B cell (primary cell): ENCODE measurements at places on chromosomes 16 and 17. TPM values are rescaled to one million over a fixed set of nuclear protein-coding genes. Genes with fewer than 3 reads are reported as not detected.

- H3K27me3 ChIP-seq = no peaks in the 10 kb centered on the region
- H3K36me3 ChIP-seq = no peaks in the 10 kb centered on the region
- no peak overlapping the region for H3K27ac ChIP-seq
- DNase-seq = no peak
- H3K4me1 ChIP-seq = no peaks in the 10 kb centered on the region
These were observed 1572.3 kb downstream of the CDH8 start for GRCh38 chr16:60463986-60464385.

GRCh38 chr16:72991644-72992043 lies 56.3 kb downstream of the ZFHX3 start:
- H3K4me3 ChIP-seq = no peak overlapping the region
- H3K27ac ChIP-seq = no peak overlapping the region
- no peak for DNase-seq
- H3K27me3 ChIP-seq = no peaks in the 10 kb centered on the region
- H3K36me3 ChIP-seq = no peaks in the 10 kb centered on the region

The CLDN7 gene
- 5.8 and 10.8 TPM in 2 replicates for polyA plus RNA-seq

DNA sequence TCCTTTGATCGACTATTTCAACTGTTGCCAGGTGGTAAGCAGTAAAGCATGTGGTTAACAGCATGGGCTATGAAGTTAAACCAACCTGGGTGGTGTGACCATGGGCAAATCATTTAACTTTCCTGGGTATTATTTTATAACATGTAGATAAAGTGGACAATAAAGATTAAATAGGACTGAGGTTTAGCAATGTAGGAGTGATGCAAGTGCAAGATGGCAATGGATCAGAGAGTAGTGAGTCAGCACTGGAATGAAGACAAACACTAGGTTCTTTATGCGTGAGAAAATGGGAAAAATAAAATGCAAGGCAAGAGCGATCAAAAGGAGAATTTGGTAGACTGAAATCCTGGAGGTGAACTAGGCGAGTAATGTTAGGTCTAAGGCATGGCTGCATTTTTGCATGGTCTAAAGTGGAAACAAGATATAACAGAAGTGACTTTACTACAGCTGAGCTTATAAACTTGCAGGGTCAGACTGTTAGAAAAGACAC lies 222.4 kb upstream of the AXIN2 start:
- H3K4me3 ChIP-seq = no peak overlapping the region
- H3K27me3 ChIP-seq = no peaks in the 10 kb centered on the region
- H3K4me1 ChIP-seq = no peaks in the 10 kb centered on the region
- H3K27ac ChIP-seq = no peak overlapping the region
- no peaks in the 10 kb centered on the region for H3K36me3 ChIP-seq
- no peak for DNase-seq

DNA sequence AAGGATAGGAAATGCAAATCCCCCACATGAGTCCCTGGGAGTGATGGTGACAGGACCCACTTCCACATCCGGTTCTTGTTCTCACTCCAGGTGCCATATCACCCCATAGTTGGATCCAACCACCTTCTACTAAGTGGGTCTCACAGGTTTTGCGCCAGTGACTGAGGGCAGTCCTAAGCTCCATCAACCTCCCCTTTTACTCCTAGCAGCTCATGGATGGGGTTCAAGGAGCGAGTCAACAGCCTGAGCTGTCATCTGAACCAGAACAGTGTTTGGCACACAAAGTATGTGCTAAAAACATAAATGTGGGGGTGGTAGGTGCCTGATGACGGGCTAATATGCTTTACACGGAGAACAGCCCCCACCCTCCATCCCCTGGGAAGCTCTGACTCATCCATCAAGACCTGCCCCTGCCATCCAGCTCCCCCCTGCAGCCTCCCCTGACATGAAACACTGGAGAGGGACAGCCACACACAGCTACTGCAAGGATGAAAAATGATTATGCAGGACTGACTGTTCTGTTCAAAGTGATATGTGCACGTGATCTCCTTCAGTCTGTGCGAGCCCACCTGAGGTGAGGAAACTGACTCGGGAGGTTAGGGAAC lies 143.2 kb upstream of the CDH5 start:
- no peak overlapping the region for H3K27ac ChIP-seq
- no peaks in the 10 kb centered on the region for H3K27me3 ChIP-seq
- H3K4me3 ChIP-seq = no peak overlapping the region
- H3K4me1 ChIP-seq = no peaks in the 10 kb centered on the region
- DNase-seq = no peak
- H3K36me3 ChIP-seq = no peaks in the 10 kb centered on the region

- no peak for DNase-seq
- no peak overlapping the region for H3K4me3 ChIP-seq
- H3K4me1 ChIP-seq = no peaks in the 10 kb centered on the region
These were observed 36.2 kb upstream of the RCVRN start for GRCh38 chr17:9941305-9941704.

DNA sequence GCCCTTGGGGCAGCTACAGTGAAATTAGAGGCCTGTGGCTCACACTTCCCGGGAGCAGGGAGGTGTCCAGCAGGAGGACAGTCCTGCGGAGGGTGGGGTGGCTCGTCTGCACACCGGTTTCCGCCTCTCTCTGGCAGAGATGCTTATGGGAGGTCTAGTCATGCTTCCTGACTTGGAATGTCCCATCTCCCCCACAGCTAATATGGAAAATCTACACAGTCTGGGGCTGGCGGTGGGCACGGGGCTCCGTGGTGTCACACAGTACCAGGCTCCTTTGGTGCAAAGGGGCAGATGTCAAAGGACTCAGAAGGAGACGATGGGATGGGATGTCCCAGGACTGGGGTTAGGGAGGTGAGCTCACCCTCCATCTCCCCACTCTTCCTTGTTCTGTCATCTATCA lies 44.1 kb upstream of the DOC2B start:
- no peak for DNase-seq
- H3K36me3 ChIP-seq = no peaks in the 10 kb centered on the region
- no peak overlapping the region for H3K4me3 ChIP-seq
- H3K27me3 ChIP-seq = no peaks in the 10 kb centered on the region

DNA sequence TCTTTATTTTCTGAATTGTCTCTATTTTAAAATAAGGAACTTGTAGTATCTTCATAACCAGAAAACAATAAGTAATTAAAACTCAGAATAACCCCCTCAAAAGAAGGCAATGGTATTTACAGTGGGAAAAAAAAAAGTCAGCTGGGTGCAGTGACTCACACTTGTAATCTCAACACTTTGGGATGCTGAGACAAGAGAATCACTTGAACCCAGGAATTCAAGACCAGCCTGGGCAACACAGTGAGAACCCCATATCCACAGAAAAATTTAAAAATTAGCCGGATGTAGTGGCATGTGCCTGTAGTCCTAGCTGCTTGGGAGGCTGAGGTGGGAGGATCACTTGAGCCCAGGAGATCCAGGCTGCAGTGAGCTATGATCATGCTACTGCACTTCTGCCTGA lies 33.5 kb downstream of the ADAM11 start:
- H3K36me3 ChIP-seq = no peaks in the 10 kb centered on the region
- H3K4me3 ChIP-seq = no peak overlapping the region
- no peak for DNase-seq
- no peaks in the 10 kb centered on the region for H3K27me3 ChIP-seq

DNA sequence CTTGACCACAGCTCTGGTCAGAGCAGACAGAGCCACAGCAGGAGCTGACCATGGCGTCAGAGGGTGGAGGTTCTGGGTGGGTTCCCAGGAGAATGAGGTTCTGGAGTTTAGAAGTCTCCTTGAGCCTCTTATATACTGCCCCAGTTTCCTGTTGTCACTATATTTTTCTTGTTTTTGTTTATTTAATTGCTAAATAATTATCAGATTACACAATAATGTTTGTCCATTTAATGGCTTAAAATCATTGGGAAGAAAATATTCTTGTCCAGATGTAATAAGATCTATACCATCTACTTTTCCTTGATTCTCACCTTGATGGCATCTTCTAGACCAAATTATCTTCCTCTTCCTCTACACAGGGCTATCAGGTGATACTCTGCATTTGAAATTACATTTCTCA lies at the start of gene KRTAP4-3:
Gene KRTAP4-3 (minus strand): TSS at position 101 of the 400 bp plus-strand sequence. CDS start 49 bp downstream, at position 52.
- no peaks in the 10 kb centered on the region for H3K27me3 ChIP-seq
- no peaks in the 10 kb centered on the region for H3K4me1 ChIP-seq
- H3K4me3 ChIP-seq = no peak within 1 kb of the TSS
- no peaks in the 10 kb centered on the region for H3K36me3 ChIP-seq
- no peak within 1 kb of the TSS for H3K27ac ChIP-seq

- no peak overlapping the region for H3K27ac ChIP-seq
- DNase-seq = no peak
- H3K27me3 ChIP-seq = no peaks in the 10 kb centered on the region
These were observed 193.3 kb downstream of the HS3ST3B1 start for GRCh38 chr17:14494161-14494560.

GRCh38 chr16:23498863-23499262 lies 11.4 kb downstream of the GGA2 start:
- no peak for DNase-seq
- no peak overlapping the region for H3K4me3 ChIP-seq
- H3K4me1 ChIP-seq = peaks cover 81% of the 10 kb centered on the region
- H3K27ac ChIP-seq = peak overlapping the region; percentile 54
- H3K36me3 ChIP-seq = peaks cover under 1% of the 10 kb centered on the region
